ENCODE measurements at places on chromosomes 7 and 10. TPM values are rescaled to one million over a fixed set of nuclear protein-coding genes. Genes with fewer than 3 reads are reported as not detected.

Gene MBL2
- total RNA-seq, result not detected

Gene POMZP3
- 16.2 TPM for total RNA-seq

Gene NAT16
- total RNA-seq, result not detected

Gene ARL3
- 7.4 TPM for total RNA-seq

Gene HOXA4
- 0.98 TPM for total RNA-seq

Gene STOX1
- 2.5 TPM for total RNA-seq

Gene NYAP1
- 3.9 TPM for total RNA-seq

Gene LHFPL3
- not detected for total RNA-seq

Gene CTAGE4
- 6.6 TPM for total RNA-seq

Gene SVIL
- total RNA-seq, result 111 TPM

Gene STAG3
- not detected for total RNA-seq

DNA sequence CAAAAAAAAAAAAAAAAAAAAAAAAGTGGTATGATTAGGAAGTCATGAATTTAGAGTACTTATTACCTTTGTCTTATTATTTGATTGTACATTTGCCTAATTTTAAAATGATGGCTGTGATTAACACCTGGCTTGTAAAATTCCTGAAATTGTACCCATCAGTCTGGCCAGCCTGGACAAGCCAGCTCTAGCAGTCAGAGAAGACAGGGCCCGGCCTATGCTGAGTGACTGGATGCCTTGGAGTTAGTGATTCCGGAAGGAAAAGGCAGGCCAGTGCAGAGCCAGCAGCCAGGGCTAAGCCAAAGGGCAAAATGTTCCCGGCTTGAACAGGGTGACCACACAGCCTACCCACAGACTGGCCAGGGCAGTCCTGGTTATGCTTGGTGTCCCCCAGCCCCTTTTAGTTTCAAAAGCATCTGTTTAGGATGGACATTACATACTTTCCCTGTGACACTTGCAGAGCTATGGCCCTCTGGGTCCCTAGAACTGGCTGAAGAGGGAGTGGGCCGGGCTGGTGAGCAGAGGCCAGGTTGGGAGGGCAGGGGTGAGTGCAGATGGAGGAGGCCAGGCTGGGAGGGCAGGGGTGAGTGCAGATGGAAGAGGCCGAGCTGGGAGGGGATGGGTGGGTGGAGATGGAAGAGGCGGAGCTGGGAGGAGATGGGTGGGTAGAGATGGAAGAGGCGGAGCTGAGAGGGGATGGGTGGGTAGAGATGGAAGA is 61.7 kb downstream of the PROSER2 start:
- no peaks in the 10 kb centered on the region for H3K36me3 ChIP-seq
- H3K4me1 ChIP-seq, result no peaks in the 10 kb centered on the region
- no peaks in the 10 kb centered on the region for H3K27me3 ChIP-seq

GRCh38 chr10:72688208-72688651 is 3.7 kb upstream of the MCU start:
- H3K27me3 ChIP-seq, result no peaks in the 10 kb centered on the region
- H3K4me1 ChIP-seq, result peaks cover 12% of the 10 kb centered on the region
- H3K27ac ChIP-seq, result no peak overlapping the region
- H3K36me3 ChIP-seq, result no peaks in the 10 kb centered on the region

- no peak overlapping the region for H3K27ac ChIP-seq
- DNase-seq, result no peak
- H3K4me3 ChIP-seq, result no peak overlapping the region
- H3K27me3 ChIP-seq, result no peaks in the 10 kb centered on the region
- no peaks in the 10 kb centered on the region for H3K36me3 ChIP-seq
- H3K4me1 ChIP-seq, result peaks cover 18% of the 10 kb centered on the region
Observed at GRCh38 chr7:699476-700170, 26.9 kb upstream of the DNAAF5 start.

DNA sequence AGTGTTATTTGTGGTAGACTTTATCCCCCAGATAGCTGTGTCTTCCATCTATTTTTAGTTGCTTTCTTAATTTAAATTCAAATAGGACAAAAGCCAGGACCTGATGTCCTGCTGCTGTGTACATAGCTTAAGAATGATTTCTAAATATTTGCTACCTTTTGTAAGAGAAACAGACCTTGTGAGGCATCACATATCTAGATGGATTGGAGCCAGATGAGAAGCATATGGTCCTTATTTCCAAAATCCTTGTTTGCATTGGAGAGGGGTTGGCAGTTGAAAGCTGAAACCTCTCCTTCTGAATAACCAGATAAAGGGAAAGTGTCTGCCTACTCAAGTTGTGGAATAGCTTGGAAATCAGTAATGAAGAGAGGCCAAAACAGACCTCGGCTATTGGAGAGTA is 50.7 kb upstream of the AMPH start:
- DNase-seq, result no peak
- H3K4me1 ChIP-seq, result no peaks in the 10 kb centered on the region
- H3K27ac ChIP-seq, result no peak overlapping the region

- no peak overlapping the region for H3K27ac ChIP-seq
- H3K4me3 ChIP-seq, result no peak overlapping the region
- H3K27me3 ChIP-seq, result no peaks in the 10 kb centered on the region
- H3K4me1 ChIP-seq, result no peaks in the 10 kb centered on the region
Observed at GRCh38 chr7:88395715-88396114, 89.0 kb upstream of the STEAP4 start.

DNA sequence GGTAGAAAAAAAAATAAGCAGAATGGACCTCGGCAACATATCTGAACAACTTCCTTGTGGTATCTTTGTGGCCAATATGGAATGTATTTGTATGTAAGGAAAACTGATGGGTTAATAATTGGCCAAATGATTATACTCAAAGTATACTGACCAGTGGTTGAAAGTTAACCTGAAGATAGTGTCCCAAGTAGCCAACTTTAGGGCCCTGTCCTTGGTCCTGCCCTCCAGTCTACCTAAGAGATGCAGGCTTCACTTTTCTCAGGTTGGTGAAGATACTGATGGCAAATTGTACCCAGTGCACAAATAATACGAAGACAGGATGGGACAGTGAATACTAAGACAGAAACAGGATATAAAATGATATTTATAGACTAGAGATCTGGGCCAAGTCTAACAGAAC is 109.2 kb downstream of the SORCS3 start:
- H3K27ac ChIP-seq, result no peak overlapping the region
- no peak overlapping the region for H3K4me3 ChIP-seq
- no peaks in the 10 kb centered on the region for H3K36me3 ChIP-seq
- no peaks in the 10 kb centered on the region for H3K27me3 ChIP-seq
- H3K4me1 ChIP-seq, result no peaks in the 10 kb centered on the region

GRCh38 chr10:89371079-89371478 is 6.8 kb upstream of the IFIT1B start:
- no peaks in the 10 kb centered on the region for H3K36me3 ChIP-seq
- DNase-seq, result no peak
- H3K27me3 ChIP-seq, result no peaks in the 10 kb centered on the region

DNA sequence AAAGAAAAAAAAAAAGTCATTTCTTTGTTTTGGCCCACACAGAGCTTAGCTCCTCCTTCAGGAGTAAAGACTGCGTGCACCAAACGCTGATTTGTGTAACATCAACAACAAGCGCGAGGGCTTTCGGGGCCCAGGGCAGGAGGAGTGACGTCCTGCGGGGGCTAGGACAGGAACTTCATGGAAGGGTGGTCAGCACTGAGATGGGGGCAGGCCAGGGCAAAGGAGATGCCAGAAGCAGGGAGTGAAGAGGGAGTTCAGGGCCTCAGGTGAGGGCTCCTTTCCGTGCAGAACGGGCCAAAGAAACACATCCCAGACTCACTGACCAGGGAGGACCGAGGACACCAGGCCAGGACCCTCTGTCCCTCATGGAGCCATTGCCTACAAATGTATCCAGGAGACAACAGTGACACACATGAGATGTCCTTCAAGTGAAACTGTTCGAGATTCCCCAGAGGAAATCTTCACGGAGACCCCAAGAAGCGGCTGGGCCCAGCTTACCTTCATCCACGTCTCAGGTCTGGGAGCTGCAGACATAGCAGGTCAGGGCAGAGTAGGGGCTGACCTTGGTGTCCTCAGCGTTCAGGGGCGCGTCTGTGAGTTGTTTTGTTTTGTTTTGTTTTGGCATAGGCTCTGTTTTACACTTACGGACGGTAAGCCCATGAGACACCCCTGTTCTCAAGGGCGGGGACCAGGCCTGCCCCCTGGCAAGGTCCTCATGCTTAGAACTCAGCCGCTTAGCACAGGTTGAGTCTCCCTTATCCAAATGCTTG is 30.4 kb upstream of the SHH start:
- no peak overlapping the region for H3K4me3 ChIP-seq
- no peaks in the 10 kb centered on the region for H3K27me3 ChIP-seq
- no peak for DNase-seq
- no peak overlapping the region for H3K27ac ChIP-seq
- no peaks in the 10 kb centered on the region for H3K36me3 ChIP-seq

DNA sequence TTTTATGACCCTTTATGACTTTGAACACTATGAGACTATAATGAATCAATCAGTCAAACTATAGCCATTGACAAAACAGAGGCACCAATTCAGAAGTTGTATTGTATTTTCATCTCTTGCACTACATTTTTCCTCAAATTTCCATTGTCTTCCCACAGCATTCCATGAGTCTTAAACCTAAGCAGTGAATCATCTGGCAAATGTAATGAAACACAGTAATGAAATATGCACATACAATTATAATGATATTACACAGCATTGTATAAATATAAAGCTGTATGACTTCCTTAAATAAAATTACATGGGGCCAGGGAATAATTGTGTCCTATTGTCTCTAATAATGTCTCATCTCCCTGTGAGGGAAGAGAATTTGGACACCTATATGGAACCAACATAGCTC is 45.0 kb downstream of the VWDE start:
- no peaks in the 10 kb centered on the region for H3K27me3 ChIP-seq
- no peak overlapping the region for H3K4me3 ChIP-seq
- H3K4me1 ChIP-seq, result no peaks in the 10 kb centered on the region
- no peaks in the 10 kb centered on the region for H3K36me3 ChIP-seq
- no peak overlapping the region for H3K27ac ChIP-seq

GRCh38 chr7:86914551-86914950 is 144.9 kb downstream of the ELAPOR2 start:
- no peaks in the 10 kb centered on the region for H3K36me3 ChIP-seq
- H3K4me1 ChIP-seq, result no peaks in the 10 kb centered on the region
- no peaks in the 10 kb centered on the region for H3K27me3 ChIP-seq
- H3K27ac ChIP-seq, result no peak overlapping the region

DNA sequence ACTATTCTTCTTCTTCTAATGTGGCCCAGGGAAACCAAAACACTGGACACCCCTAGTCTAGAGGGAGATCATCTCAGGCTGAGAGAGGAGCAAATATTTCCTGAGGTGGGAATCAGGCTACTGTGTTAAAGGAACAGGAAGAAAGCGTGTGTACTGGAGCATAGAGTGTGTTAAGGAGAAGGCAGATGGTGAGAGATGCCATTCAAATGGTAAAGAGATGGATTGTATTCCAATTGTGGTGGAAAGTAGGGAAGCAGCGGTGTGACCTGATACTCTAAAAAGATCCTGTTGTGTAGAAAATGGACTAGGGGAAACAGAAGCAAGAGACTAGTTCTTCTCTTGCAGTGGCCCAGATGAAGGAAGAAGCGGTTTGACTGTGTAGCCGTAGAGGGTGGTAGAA is 31.2 kb downstream of the RAB18 start:
- H3K27ac ChIP-seq, result no peak overlapping the region
- H3K27me3 ChIP-seq, result no peaks in the 10 kb centered on the region
- no peak for DNase-seq

DNA sequence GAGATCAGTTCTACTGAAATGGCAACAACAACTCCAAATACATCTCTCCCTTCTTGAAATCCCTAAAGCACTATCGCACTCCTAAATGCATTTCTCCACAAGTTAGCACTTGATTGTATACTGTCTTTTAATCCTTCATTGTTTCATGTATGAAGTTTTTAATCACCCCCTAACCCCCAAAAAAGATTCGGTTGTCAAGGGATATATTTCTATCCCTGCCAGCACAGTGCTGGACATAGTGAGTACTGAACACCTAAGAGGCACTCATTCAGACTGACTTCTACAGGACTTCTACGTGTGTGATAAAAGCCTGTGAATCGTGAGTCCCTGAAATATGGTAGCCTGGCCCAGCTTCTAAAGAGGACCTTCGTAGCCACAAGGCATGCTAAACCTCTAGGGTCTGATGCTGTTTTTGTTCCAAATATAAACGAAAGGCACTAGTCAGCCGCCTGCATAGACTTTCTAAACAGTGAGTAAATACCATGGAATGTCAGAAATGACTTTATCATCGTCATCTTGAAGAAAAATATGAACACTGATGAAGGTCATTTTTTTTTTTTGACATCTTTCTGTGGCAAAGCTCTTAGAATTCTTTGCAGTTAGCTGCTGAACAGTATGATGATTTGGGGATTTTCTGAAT is 14.6 kb upstream of the ZSCAN21 start:
- no peaks in the 10 kb centered on the region for H3K4me1 ChIP-seq
- no peak overlapping the region for H3K4me3 ChIP-seq
- no peaks in the 10 kb centered on the region for H3K27me3 ChIP-seq
- H3K36me3 ChIP-seq, result peaks cover 59% of the 10 kb centered on the region

- no peaks in the 10 kb centered on the region for H3K27me3 ChIP-seq
- H3K4me3 ChIP-seq, result no peak overlapping the region
- H3K27ac ChIP-seq, result no peak overlapping the region
- DNase-seq, result no peak
Observed at GRCh38 chr7:123682690-123683089, 27.0 kb downstream of the LMOD2 start.

- H3K4me1 ChIP-seq, result no peaks in the 10 kb centered on the region
- H3K4me3 ChIP-seq, result no peak overlapping the region
- H3K27me3 ChIP-seq, result no peaks in the 10 kb centered on the region
- no peaks in the 10 kb centered on the region for H3K36me3 ChIP-seq
- H3K27ac ChIP-seq, result no peak overlapping the region
Observed at GRCh38 chr7:67947646-67948045, 951.0 kb downstream of the TYW1 start.

GRCh38 chr7:98170966-98171365 is 40.3 kb upstream of the BHLHA15 start:
- no peak for DNase-seq
- H3K27ac ChIP-seq, result no peak overlapping the region
- H3K36me3 ChIP-seq, result no peaks in the 10 kb centered on the region
- no peaks in the 10 kb centered on the region for H3K27me3 ChIP-seq
- H3K4me3 ChIP-seq, result no peak overlapping the region

DNA sequence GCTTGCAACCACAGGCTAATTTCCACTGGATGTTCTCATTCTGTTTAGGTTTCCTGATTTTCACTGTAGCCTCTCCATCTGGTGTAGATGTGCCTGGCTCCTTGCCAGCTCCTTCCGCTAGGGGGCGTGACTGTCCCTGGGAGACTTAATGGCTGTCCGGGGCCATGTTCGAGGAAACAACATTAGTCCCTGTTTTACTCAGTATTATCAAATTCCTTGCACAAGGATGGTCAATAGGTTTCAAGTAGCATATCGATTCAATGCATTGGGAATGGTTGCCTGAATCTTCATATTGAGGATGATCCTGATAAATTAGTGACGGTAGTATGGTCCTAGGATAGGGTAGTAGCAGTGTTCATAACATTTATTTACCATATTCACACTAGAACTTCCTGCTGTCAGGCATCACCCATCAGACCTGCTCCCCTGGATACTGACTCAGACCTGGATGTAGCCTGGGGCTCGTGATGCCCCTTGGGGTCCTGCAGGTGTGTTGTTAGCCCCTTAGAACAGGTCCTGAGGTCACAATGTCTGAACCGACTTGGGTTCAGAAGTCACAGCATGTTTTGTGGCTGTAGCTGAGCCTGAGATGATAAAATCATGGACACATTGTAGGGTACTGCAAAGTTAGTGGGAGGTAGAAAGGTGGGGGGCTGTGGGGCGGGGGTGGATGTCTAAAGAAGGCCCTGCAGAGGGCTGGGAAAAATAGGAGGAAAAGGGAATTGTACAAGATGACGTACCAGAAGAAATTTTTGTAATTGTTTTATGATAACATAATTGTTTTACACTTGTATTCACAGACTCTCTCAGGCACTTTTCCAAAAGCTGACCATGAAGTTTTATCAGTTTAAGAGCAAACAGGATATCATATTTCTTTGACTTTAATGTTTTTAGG is 8.9 kb upstream of the EXOC6 start:
- H3K36me3 ChIP-seq, result no peaks in the 10 kb centered on the region
- no peaks in the 10 kb centered on the region for H3K27me3 ChIP-seq
- H3K27ac ChIP-seq, result peak overlapping the region; percentile 29
- DNase-seq, result no peak
- H3K4me1 ChIP-seq, result no peaks in the 10 kb centered on the region
